Mucosa of gallbladder (tissue), 1 donor: ENCODE measurements at places on chromosomes 11 and 22.

DNA sequence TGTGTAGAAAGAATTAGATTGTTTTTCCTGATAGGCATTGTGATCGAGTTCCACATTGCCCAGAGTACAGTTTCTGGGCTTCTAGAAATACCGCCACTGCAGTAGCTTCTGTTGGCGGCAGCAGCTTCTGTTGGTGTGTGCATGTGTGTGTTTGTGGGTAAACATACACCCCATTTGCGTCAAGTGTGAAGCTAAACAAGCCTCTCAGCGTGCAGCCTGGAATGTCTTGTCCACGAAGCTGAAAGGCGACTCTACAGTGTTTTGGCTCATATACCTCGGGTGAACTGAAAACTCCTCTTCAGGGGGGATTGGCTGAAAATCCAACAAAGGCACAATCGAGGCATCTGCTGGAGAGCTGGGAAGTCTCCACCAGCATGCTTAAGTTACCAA lies 112.0 kb upstream of the E2F8 start:
- no peak for DNase-seq

- no peak for DNase-seq
Measured at GRCh38 chr11:88105951-88106350, 69.3 kb downstream of the RAB38 start.

DNA sequence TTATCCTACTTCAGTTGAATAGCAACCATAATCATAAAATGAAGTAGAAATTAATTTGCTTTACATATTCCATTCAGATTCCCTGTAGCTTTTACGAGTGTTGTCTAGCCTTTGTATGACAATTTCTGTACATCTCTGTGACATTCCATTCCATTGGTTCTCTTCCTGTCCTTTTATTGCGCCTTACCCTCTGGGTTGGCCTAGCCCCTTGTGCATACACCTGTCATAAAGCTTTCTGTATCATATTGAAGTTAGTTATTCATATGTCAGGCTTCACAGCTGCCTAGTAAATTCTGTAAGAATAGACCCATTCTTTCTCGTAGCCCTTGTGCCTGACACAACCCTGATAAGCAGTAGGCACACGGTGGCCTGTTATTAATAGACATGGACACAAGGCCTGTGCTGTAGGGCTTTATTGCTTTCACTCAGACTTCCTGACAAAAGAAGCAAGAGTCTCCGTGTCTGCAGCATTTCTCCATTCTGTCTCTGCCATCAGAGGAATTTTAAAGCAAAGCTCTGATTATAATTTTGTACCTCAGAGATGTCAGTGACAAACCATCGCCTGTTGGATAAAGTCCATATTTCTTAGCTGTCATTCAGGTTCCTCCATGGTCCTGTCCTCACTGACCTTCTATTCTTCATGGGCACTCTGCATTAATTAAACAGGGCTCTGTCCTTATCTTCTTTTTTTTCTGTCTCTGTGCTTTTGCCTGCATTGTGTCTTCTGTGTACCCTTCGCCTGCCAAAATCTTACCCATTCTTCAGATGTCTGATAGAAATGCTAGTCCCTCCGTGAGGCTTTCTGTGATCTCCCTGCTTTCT lies 49.4 kb downstream of the BID start:
- no peak for DNase-seq

DNA sequence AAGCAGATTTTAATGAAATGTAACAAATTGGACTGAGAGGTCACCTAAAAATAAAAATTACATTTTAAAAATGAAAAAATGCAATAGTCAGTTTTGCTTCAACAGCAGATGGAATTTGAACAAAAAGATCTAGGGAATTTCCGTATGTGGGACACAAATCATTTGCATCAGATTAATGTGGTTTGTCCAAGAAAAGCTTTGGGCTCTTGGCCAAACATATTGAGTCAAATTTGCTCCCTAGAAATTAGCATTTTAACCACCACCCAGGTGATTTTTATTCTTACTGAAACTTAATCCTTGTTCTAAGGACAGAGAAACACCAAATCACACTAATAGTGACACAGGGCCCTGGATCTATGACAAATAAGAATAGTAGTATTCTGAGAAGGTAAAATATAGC lies 1477.8 kb downstream of the FAM181B start:
- no peak for DNase-seq

GRCh38 chr11:61917334-61918109 lies at the start of gene RAB3IL1:
Gene RAB3IL1, minus strand, starts transcription at chr11:61917566. Its CDS starts 199 bp downstream, at chr11:61917367.
- peak; percentile 29 for DNase-seq

DNA sequence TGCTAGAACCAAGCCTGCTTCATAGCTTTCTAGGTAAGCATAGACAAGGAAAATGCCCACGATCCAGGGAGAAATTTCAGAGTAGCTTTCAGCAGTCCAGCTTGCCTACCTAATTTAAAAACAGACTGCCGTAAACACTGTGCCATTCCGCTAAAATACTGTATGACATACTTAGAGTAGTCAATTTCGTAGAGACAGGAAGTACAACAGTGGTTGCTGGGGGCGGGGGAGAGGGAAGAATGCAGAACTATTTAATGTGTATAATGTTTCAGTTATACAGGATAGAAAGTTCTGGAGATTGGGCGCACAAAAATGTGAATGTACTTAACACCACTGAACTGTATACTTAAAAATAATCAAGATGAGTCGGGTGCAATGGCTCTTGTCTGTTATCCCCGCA lies 56.7 kb downstream of the C11orf58 start:
- no peak for DNase-seq

DNA sequence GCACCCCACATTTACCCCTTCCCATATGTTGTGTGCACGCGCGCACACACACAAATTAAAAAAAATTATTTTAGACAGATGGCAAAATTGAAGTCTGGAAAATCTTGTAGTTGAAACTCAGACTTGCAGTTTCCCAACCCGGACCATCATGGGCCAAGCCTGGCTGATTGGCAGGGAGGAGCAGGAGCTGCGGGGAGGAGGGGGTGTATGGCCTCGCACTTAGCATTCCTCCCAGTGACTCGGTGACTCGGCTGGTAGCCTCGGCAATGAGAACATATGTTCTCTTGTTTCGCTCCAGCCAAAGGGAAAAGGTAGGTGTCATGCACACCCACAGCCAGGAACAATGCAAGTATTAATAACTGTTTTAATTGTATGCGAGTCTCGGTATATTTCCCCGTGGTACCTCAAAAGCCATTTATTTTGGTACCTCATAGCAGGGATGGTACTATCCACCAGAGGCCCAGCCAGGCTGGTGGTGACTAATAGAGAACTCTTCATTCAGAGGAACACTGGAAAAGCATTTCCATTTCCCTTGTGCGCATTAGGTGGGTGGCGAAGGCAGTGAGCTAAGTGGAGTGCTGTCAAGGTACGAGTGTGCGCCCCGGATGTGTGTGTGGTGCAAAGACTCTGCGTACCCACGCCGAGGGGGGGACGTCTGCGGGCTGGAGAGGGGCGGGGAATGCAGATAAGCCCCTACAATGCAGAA lies 92.5 kb downstream of the DSCAML1 start:
- no peak for DNase-seq

- DNase-seq = no peak
Measured at GRCh38 chr11:45318516-45318915, 32.4 kb upstream of the SYT13 start.

DNA sequence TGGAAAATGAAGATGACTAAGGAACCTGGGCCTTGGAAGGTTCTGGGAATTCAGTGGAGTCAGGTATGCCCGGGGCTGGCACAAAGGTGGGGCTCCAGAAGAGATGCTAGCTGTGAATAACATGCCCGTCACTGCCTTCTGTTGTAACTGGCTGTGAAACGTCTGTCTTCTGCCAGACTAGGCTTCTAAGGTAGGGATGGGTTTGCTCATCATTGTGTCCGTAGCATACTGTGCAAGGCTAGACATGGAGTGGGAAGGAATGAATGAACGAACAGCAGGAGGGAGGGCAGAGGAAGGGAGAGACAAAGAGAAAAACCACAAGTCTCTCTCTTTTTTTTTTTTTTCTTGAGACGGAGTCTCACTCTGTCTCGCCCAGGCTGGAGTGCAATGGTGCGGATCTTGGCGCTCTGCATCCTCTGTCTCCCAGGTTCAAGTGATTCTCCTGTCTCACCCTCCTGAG lies 327.4 kb downstream of the MN1 start:
- no peak for DNase-seq

DNA sequence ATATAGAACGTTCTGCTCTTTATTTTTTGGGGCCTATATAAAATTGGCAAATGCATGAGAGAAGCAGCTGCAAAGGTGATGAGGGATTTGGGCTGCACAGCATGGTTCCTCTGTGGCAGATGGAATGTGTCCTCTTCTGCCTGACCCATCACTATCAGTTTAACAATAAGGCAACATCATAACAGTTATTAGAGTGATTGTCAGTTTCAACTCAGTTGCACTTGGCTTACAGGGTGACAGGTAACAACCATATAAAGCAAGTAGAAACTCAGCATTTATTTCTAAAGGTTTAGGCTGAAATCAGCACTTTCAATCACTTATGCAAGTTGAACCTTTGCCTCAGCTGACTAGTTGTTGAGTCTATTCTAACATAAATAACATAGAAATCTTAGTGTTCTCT lies 935.4 kb upstream of the CHORDC1 start:
- DNase-seq = no peak

GRCh38 chr11:134685793-134686380 lies 273.8 kb upstream of the B3GAT1 start:
- no peak for DNase-seq
